ENCODE measurements at places on chromosomes 7 and 10.

GRCh38 chr7:155168597-155169480 lies 98.7 kb downstream of the HTR5A start:
- no peak for DNase-seq

DNA sequence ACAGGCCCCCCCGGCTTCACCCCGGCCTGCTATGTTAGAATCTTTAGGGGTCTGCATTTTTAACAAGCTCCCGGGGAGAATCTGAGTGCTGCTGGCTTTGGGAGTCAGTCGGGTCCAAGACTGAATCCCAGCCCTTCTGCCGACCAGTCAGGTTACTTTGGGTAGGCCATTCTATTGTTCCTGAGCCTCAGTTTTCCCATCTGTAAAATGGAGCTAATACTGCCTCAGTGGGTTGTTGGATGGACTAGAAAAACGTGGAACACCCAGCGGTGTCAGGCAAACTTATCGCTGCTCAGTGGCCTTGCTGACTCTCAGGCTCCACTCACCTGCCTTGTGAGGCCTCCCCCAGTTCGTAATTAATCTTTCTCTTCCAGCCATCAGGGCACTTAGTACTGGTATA lies 11.7 kb downstream of the TBATA start:
- no peak for DNase-seq

- no peak for DNase-seq
Measured at GRCh38 chr10:78284381-78284780, 250.7 kb downstream of the RPS24 start.

- DNase-seq: no peak
Measured at GRCh38 chr10:119653209-119653608, 2.0 kb downstream of the BAG3 start.

DNA sequence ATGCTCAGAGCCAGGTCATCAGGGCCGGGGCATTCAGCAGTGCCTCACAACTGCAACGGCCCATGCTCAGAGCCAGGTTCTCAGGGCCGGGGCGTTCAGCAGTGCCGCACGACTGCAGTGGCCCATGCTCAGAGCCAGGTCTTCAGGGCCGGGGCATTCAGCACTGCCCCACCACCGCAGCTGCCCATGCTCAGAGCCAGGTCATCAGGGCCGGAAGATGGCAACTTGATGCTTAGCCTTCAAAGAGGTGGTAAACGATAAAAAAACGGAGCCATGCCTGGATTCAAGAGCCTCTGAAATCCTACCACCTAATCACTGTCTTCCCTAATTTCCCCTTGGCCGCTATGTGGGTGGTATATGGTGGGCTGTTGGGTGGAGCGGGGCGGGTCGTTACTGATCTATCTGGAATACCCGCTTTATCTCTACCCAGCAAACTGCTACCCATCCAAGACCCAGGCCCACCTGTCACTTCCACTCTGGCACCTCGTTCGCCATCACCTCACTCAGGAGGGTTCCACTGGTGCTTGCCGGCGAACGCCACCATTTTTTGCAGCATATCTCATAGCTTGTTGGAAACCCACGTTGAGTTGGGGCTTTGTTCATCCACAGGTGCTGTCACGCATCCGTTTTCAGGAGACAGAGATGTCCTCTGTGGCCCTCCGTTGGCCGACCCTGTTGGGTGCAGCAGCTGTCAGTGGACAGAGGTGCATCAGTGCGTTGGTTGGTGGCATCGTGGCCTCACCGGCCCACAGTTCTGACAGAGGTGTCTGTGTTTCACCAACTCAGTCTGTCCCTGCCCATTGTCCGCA lies 221.1 kb downstream of the EBF3 start:
- DNase-seq: no peak

DNA sequence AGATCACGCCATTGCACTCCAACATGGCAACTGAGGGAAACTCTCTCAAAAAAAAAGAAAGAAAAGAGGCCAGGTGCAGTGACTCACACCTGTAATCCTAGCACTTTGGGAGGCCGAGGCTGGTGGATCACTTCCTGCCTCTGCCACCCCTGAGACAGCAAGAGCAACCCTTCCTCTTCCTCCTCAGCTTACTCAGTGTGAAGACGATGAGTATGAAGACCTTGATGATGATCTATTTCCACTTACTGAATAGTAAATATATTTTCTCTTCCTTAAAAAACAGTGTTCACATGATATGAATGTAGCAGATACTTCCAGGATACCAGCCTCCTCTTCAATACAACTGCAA lies 2.1 kb upstream of the ZKSCAN1 start:
- no peak for DNase-seq
